ENCODE measurements at places on chromosomes 2 and 18.

DNA sequence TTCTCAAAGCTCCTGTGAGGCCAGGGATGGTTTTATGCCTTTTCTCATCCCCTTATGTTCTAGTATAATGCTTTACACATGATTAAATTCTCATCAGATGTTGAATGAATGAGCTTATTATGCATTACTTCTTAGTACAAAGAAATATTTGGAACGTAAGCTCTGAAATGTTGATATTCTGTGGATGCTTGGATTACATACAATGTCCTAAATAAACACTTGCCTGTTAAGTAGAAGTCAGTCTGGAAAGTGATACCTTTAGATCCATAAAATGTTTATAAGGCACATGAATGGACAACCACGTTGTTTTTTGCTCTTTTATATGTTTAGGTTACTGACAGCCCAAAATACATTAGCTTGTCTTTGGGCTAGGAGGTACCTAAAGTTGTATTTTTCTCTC lies 248.6 kb downstream of the NEDD4L start:
- DNase-seq = no peak

GRCh38 chr2:200587007-200587616 lies 1.3 kb downstream of the AOX1 start:
- DNase-seq = no peak

- DNase-seq = no peak
These were observed 403.0 kb downstream of the NBAS start for GRCh38 chr2:15158100-15158499.

DNA sequence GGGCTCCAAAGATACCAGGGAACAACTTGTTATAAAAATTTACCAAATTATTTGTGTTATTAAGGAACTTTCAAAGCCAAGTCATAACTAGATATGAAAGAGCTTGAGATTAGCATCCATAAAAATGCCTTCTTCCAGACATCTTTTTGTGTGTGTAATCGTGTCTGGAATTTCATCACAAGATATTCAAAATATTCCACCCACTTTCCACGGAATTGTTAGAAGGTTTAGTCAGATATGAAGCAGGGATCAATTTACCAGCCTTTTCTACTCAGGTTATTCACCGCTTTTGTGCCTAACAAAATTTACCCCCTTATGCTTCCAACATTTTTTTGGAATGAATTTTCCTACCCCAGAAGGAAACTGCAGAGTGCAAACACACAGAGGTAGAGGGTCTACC lies 130.2 kb upstream of the ACVR2A start:
- DNase-seq = no peak

DNA sequence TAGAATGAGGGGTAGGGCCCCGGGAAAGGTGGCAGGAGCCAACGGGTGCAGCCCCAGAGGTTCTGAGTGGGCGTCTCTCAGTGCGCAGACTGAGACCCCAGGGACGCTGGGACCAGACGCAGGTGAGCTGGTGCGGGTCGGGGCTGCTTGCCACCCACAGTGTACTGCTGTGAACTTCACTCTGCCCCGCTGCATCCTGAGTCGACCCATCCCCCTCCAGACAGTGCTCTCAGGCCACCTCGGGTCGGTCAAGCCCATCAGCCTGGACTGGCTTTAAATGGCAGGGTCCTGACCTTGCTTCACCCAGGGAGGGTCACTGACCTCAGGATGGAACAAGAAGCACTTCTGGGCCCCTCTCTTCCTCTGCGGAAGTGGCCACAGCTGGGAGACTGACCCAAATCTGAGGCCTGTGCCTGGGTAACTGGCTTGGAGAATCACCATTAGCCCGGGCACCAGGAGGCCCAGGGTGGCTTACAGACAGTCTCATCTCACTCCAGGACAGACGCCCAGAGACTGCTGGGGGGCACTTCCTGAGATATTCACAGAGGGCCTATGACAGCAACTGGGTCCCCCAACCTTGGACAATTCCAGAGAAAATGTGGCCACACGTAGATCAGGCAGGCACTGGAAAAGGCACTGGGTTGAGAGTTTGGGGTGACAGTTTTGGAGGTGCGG lies 23.7 kb upstream of the BOK start:
- no peak for DNase-seq

- DNase-seq = no peak
These were observed 17.7 kb downstream of the PHOSPHO2 start for GRCh38 chr2:169711751-169712509.

DNA sequence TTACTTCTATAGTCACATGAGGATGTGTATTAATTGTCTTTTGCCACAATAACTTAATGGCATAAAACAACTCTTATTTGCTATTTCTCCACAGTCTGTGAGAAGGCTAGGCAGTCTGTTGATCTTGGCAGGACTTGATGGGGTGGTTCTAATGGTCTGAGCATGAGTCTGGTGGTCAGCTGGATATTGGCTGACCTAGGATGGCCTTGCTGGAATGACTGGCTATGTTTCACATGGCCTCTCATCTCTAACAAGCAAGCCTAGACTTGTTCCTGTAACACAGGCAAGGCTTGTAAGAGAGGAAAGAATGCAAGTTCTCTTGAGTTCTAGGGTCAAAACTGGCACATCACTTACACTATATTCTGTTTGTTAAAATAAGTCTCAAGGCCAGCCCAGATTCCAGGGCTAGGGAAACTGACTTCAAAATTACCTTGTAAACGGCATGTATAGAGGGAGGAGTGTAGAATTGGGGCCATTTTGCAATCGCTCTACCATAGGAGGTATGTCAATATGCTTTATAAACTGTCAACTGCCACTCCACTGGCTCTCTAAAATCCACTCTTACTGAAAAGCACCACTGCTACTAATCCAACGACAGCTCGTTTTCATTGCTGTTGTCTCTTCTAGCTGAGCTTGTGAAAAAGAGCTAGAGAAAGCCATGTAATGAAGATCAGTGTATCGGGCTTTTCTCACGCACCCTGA lies 325.0 kb upstream of the PKDCC start:
- DNase-seq = no peak

DNA sequence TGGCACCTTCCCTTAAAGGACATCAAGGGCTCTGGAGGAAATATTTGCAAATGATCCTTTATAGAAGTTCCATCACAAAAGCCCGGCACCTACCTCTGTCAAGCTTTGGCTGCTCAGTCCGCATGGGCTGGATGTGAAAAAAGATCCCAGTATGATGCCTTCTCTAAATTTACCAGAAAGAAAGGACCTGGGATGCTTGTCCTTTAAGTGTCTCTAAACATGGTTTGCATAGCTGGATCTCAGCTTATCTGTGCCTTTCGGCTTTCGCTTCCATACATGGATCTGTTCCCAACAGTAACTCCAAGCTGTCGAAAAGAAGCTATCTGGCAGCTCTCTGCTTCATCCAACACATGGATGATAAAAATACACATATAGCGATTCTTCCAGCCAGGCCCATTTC lies 60.4 kb upstream of the SLC8A1 start:
- DNase-seq = no peak

GRCh38 chr2:179931502-179931901 lies 70.1 kb upstream of the ZNF385B start:
- DNase-seq = no peak

DNA sequence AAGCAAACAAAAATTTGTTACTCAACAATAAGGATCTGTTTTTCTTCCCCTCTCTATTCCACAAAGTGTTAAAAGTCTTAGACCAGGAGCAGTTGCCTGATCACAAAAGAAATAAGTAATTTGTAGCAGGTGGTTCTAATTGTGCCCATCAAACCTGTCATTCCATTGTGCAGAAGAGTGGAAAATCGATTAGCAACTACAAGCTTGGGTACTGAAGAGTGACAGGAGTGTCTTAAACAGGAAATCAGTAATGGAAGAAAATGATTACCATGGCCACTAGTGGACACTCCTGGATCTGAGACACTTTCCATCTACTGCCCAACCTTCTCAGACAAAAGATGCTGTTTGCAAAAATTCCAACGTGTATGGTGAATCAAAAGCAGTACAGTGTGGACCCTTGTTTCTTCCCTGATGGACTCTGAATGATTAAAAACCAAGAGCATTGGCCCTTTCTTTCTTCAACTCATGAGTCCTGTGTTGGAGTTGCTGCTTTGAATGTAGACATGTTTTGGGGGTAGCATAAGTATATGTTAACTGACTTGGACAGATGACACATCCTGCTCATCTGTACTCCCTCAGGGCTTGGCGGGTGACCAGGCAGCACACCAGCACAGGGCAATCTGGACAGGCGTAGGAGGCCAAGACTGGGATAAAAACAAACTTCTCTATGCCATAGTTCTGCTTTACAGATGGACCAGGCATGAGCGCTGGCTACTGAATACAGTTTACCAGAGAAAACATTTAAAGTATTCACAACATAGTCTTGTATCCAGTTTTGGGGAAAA lies 51.9 kb downstream of the PLA2R1 start:
- no peak for DNase-seq

DNA sequence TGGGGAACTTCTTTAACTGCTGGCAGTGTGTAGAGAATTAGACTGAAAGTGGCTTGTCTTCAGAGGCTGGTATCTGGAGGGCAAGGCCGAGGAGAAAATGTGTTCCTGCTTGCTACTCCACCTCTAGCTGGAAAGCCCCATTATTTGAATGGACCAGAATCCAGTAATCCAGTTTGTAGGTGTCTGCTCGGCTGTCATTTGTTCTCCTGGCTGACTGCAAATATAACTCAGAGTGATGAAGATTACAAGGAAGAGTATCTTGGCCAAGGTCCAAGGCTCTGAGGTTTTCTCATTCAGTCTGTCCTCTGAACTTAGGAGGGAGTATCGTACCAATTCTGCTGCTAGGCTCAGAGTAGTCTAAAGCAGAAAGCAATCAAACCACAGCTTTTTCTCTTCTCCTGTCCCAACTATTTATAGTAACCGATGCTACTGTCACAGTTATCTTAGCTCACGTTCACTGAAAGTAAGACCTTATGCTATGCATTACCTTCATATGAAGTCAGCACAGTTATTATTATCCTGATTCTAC lies 228.6 kb downstream of the SETBP1 start:
- DNase-seq = peak; percentile 22

DNA sequence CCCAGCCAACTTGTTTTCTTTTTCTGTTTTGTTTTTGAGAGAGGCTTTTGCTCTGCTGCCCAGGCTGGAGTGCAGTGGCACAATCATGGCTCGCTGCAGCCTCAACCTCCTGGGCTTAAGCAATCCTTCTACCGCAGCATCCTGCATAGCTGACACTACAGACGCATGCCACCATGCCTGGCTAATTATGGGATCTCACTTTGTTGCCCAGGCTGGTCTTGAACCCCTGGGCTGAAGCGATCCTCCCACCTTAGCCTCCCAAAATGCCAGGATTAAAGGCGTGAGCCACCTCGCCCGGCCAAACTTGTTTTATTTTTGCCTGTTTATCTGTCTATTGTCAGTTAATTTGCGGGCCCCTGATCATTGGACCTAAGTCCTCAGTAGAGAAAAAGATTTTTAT lies 61.6 kb upstream of the MSH6 start:
- DNase-seq = no peak

DNA sequence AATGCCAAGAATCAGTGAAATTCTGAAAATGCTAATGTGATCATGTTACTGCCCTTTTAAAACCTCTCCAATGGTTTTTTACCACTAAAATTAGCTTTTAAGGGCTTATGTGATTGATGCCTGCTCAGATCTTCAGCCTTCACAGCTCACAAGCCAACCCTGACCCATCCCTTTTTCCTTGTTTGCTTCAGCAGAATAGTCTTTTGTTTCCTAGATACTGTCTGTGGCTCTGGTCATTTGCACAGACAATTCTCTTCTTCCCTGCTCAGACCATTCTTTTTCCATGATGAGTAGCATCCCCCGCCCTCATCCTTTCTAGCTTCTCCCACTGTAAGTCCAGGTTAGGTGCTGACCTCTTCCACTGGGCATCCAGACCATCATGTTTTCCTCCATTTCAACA lies 164.9 kb upstream of the NT5C1B start:
- DNase-seq = no peak

GRCh38 chr2:66981074-66981473 lies 416.1 kb upstream of the ETAA1 start:
- no peak for DNase-seq

GRCh38 chr2:56534321-56534720 lies 350.5 kb downstream of the CCDC85A start:
- no peak for DNase-seq

GRCh38 chr2:239300871-239301735 lies 99.7 kb downstream of the HDAC4 start:
- DNase-seq = no peak

DNA sequence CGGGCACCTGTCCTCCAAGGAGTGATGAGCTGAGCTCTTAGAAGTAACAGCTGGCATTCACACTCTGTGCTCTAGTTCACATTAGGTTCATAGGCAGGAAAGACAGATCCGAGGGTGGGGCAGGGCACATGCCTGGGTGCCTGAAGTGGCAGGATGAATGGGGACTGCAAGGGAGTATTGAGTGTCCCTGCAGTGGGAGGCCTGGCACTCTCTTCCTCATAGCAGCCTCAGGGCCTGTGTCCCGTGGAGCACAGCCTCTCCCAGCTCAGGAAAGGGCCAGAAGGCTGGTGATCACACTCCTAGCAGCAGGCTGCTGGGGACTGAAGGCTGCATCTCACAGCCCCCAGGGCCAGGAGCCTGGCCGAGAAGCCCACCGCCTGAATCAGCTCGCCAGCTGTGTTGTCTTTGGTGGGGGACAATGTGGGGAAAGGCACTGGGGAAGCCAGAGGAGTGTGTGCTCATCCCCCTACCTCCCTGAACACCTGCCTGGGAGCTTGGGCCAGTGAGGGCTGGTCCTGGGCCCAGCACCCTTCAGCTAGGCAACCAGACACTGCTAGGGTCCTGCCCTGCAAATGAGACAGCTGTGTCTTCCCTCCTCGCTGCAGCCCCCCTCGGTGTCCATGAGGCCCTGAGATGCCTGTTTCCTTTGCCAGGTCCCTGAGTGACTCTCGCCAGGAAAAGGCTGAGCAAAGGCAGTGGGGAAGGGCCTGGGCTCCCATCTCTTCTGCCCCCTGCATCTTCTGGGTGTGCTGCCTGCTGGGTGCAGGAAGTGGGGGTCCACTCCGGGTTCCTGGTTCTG lies 48.2 kb upstream of the HS6ST1 start:
- DNase-seq = no peak

- no peak for DNase-seq
These were observed 100.0 kb downstream of the BAZ2B start for GRCh38 chr2:159516241-159516758.

DNA sequence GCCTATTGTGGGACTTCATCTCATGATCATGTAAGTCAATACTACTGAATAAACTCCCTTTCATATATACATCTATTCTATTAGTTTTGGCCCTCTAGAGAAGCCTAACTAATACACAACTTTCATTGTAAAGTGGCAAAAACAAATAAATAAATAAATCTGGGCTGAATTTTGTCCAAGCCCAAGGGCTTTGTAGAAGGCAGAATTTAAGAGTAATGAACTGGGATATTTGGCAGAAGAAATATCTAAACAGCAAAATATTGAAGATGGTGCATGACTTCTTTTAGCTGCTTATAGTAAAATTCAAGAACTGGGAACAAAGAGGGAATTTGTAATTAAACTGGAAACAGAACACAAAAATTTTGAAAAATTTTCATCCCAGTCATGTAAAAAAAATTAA lies 246.7 kb upstream of the GULP1 start:
- DNase-seq = no peak

DNA sequence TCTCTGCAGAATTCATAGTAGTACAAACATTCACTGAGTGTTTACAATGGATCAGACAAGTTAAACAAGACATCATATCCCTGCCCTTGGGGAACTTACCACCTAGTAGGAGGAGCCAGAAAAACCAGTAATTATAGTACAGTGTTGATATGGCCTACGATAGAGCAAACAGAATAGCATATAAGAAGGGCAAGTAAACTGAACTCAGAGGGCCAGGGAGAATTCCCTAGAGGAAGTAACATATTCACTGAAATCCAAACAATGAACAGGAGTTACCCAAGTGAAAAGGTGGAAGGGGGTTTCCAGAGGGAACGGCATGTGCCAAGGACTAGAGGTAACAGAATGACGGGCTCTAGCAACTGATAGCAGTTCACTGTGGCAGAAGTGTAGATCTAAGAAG lies 34.1 kb downstream of the NHEJ1 start:
- DNase-seq = no peak

- DNase-seq = no peak
These were observed 112.8 kb upstream of the SLC39A10 start for GRCh38 chr2:195543902-195544894.

All from Jurkat, Clone E6-1 (cell line).